ENCODE measurements at places on chromosomes 13 and 19.

DNA sequence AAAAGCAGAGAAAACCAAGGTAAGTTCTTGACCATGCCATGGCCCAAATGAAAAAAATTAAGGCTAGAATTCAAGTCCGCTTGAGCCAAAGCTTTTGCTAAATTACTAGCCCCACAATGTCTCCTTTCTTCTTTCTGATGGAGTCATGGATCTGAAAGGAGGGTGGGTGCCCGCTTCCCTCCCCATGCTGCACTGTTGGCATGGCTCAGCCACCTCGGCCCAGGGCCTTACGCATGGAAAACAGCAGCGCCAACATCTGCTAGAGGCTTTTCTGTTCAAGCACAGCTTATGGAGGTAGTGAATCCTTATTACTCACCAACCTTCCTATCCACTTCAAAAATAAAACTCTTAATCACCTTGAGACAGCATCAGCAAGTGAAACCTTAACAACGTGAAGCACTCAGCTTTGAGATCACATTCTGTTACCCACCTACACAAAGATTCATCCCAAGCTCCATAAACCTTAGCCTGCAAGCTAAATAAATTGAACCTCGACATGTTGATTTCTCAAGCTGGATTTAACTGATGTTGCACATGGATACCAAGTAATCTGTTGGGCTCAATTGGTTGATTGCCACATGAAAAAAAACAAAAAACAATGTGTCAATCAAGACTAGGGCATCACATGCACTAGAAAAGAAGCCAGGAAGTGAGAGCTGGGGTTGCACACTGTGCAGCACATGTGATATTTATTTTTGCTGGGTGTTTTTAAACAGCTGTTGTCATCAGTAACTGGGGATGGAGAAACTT is 43.4 kb downstream of the TPT1 start:
- no peak for DNase-seq

GRCh38 chr13:105984646-105985045 is 550.8 kb downstream of the EFNB2 start:
- no peak for DNase-seq

DNA sequence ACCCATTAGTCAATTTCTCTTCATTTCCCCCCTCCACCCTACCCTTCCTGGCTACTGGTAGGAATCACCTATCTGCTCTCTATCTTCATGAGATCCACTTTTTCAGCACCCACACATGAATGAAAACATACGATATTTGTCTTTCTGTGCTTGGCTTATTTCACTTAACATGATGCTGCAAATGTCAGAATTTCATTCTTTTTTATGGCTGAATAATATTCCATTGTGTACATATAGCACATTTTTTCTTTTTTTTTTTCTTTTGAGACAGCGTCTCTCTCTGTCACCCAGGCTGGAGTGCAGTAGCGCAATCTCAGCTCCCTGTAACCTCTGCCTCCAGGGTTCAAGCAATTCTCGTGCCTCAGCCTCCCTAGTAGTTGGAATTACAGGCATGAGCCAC is 9.9 kb upstream of the CALM3 start:
- no peak for DNase-seq

DNA sequence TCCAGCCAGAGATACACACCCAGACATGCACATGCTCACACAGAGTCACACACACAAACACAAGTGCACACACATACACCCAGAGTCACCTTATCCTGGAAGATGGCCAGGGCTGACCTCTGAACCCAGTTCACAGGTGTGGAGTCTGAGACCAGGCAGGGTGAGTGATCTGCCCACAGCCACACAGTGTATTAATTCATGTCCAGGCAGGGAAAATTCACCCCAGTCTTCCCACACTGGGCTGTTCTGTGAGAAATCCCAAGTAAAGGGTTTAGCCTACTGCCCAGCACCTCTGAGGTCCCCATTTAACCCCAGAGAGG is 2.0 kb downstream of the POU2F2 start:
- no peak for DNase-seq

DNA sequence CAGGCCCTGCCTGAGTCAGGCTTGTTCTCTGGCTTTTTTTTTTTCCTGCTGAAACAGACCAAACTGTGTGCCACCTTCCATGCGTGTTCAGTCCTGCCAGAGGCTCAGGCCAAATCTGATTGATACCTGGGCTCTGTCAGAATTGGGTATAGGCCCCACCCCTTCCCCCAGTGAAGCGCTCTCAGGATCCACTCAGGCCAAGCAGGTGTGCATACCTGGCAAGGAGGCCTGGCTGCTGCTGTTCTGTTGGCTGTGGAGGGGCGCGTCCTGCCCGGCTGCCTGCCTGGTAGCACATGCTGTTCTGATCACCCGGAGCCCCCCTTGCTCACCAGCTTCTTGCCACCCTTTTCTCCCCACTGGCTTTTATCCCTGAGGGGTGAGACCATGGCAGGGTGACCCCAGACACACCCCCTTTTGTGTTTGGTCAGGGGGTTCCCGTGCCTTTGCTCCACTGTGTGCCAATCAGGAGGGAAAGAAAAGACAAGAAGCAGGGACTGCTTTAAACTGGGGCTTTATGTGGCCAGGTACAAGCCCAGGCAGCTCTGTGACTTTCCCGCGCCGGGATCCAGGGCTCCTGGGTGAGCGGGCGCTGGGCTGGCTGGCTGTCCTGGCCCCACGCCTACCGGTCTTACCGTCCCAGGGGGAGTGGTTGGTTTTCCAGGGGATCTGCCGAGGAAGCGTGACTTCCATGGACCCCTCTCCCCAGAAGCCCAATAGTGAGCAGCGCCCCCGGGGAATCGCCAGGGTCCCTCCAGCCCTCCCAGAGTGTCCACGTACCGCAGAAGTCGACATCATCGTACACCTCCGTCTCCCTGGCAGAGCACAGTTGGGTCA is 12.7 kb downstream of the PRAM1 start:
- no peak for DNase-seq

- DNase-seq, result no peak
Observed at GRCh38 chr13:94822356-94822755, 110.0 kb upstream of the SOX21 start.

DNA sequence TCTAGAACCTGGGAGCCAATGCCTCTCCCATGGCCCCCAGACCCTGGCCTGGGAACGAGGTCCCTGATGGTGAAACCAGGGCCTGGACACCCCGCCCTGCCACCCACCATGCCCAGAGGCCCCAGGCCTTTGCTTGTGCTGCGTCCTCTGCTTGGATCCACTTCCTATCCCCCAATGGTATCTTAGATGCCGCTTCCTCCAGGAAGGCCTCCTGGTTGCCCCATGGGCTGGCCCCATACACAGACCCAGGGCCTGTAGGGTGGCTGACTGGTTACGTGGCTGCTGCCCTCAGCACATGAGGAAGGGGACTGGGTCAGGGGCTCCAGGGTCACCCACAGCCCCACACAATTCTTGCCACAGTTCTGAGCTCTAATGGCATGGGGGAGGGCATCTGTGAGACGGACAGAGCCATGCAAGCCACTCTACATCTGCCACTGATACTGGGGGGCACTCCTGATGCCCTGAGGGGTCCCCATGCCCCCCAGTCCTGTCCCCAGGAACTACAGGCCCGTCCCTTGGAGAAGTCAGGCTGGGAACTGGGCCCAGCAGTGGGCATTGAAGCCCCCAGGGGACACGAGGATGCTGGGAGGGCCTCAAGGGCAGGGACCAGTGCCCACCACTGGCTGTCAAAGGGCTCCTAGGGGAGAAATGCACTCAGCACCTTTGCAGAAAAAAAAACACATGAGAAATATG is 5.0 kb downstream of the RPL36 start:
- DNase-seq, result no peak

DNA sequence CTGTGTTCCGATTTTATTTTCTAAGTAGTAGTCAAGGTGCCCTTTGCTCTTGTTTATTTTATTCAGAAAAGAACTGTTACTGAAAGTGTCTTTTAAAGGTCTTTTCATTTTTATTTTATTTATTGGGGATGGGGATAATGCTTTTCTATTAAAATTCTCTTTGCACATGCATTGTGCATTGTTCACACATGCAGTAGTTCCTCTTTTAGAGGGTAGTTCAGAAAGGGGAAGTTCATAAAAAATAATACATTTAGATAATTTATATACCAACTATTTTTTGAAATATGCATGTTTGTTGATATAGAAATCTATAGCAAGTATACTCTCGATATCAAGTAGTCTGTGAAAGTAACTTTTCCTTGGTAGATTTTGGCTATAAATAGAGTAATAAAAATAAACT is 3.5 kb downstream of the GPC5 start:
- no peak for DNase-seq

- no peak for DNase-seq
Observed at GRCh38 chr19:4773047-4773640, 18.4 kb upstream of the FEM1A start.

DNA sequence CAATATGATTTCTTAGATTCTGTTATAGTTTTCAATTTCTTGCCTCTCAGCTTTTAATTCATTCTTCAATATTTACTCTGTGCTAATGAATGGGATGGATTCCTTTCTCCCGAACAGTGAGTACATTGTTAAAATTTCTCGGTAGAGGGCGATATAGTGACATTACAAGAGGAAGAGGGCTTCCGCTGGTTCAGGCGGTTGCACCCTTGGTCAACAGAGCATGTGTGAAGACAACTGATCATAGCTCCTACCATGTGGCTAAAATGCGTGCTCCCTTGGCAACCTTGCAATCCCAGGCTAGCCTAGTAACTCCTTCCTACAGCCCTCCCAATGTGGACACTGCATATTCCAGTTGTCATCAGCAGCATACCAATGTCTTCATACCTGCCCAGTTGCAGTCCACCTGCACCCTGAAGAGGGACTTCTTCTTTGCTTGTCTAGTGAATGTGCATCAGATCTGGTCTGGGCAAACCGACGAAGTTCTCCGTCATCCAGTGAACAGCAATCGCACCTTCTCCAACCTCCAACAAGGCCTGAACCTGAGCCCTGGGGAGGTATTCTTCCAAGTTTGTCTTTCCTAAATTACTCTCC is 653.0 kb upstream of the GPC6 start:
- DNase-seq, result no peak

DNA sequence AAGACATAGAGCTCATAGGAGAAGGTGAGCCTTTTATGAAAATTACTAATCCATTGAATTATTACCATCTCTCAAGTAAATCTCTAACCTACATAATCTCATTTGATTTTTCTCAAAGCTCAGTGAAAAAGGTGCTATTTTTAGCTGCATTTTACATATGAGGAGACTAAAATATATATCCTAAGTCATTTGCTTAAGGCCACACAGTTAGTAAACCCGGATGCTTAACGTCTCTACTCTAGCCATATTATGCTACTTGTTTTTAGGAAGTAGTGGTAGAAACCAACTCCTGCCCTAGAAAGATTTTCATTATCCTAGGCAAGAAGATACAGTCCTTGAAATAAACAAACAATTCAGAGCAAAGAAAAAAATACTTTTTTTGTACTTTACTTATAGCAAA is 108.9 kb downstream of the RBM26 start:
- no peak for DNase-seq

DNA sequence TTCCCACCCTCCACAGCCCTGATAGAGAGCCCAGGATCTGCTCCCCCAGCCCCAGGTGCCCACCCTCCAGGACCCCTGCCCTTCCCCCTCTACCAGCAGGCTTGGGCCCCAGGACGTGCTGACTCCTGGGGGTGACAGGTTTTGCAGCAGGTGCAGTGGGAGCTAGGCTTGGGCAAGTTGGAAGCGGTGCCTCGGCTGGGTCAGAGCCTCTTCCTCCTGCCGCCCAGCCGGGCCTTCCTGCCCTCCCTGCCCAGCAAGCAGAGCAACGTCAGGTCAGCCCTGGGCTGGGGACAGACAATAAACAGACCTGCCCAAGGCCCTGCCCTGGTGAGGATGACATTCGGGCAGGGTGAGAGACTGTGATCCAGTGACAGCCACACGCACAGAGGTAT is 9.2 kb upstream of the NCCRP1 start:
- DNase-seq, result no peak
